Kidney epithelial cell (primary cell): ENCODE measurements at places on chromosomes 7 and 10.
A peak's percentile ranks its signal among the peaks of the same experiment; 100 is the strongest.

GRCh38 chr10:4121502-4122380 lies 336.7 kb upstream of the KLF6 start:
- no peak for DNase-seq

DNA sequence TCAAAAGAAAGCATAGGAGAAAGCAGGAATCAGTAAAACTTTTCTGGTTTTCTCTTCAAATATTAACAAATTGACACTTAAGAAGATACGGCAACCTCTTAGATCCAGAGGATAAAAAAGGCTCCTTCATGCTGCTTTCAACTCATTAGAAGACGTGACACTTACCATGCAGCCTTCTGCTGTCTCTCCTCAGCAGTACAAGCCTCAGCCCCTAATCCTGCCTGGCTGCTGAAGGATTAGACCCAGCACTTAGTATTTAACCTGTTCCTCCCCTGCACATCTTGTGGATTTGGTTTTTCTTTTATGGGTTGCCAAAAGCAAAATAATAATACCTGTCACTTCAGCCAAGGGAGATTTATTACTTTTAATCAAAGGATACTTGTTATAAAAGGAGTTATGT lies 108.4 kb downstream of the LYZL1 start:
- no peak for DNase-seq

DNA sequence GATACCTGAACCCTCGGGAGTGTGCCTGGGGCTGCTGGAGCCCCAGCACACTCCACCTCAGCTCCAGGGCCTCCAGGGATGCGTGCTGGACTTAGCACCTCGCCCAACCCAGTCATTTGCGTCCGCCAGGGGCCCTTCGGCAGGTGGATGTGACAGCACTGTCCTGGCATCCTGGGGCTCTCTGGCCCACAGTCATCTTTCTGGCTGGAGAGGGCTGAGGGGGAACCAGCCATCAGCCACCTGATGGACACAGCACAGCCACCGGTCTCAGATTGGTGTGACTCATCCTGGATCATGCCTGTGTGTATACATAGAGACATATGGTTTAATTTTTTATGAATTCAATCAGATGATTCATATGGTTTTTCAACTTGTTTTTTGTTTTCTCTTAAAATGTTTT lies 11.1 kb downstream of the ZNF775 start:
- no peak for DNase-seq

DNA sequence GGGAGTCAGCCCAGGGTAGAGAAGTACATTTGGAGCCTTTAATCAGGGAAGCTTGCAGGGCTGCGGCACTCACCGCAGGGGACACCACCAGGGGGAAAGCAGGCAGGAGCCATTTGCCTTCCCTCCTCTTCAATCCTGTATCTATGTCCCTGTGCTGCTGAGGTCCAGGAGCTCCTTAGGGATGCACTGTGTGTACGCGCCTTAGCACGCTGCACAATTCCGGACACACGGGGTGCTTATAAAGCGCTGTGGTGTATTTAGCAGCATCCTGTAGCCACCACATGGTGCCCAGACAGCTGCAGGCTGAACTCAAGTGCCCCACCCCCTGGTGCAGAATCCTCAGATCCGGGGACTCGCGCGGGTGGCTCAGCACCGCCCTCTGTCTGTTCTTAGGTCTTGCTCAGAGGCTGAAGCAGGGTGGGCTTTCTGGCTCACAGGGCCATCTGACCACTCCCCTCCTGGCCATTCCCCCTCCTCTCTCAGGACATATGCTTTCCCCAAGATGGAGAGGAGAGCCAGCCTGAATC lies 421.4 kb downstream of the SDK1 start:
- DNase-seq = no peak

DNA sequence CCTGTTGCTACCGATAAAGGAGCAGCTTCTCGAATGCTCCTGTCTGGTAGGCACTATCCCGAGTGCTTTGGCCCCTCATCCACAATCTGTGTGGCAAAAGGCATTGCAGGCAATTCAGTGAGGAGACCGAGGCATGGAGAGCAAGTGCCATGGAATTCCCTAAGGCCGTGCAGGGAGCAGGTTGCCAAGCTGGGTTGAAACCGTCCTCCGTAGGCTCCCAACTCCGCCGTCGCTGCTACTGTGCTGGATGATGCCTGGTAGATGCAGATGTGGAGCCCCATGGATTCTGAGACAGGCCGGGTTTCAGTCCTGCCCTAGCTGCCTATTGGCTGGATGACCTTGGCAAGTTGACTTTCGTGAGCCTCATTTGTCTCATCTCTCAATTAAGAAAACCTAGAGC lies 85.3 kb downstream of the EGFR start:
- no peak for DNase-seq

- no peak for DNase-seq
Measured at GRCh38 chr7:112748381-112748780, 41.8 kb downstream of the TMEM168 start.

GRCh38 chr7:81499262-81500116 lies 270.4 kb downstream of the HGF start:
- peak; percentile 26 for DNase-seq

- no peak for DNase-seq
Measured at GRCh38 chr7:64630496-64630895, 35.4 kb upstream of the ZNF107 start.

GRCh38 chr7:20952916-20953315 lies 166.2 kb upstream of the SP8 start:
- DNase-seq = no peak

- DNase-seq = no peak
Measured at GRCh38 chr7:20331910-20332813, 1.5 kb downstream of the ITGB8 start.

- DNase-seq = no peak
Measured at GRCh38 chr7:26054386-26054785, 97.6 kb upstream of the NFE2L3 start.

- no peak for DNase-seq
Measured at GRCh38 chr10:49280001-49280408, 19.0 kb upstream of the C10orf71 start.

GRCh38 chr7:99326408-99326782 lies 697 bp downstream of the ARPC1A start:
- DNase-seq = no peak

GRCh38 chr7:157041004-157041403 lies 30.5 kb upstream of the MNX1 start:
- DNase-seq = no peak

GRCh38 chr10:113436851-113437250 lies 116.0 kb upstream of the HABP2 start:
- no peak for DNase-seq

DNA sequence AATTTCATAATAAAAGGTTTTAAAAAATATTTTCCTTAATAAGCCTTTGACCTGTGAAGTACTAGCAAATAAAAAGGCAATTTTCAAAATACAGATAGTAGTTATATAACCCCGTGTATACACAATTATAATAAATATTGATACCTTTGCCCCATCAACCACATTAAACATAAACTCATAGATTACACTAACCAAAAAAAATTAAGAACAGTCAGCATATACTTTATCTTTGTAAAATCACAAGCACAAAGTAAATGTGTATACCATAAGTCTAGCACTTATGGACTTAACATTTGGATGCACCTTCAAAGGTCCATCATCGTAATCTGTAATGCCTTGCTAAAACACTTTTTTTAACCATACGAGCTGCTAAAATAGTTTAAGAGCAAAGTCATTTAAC lies 123.4 kb downstream of the SNX13 start:
- DNase-seq = no peak

DNA sequence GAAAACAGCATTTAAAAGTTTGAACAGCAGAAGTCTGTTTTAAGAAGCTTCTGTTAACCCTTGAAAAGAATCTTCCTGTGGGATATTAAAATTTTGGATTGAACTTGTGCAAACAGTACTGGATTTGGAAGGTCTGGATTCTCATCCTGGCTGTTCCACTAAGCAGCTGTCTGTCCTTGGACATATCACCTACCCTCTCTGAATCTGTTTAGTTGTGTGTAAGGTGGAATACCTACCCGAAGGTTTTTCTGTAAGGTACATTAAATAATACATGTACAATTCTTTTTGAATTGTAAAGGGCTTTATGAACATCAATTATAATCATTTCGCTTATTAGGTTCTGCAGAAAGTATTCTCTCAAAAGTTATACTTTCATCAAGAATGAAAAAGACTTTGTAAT lies 2.2 kb downstream of the PDCD4 start:
- no peak for DNase-seq

DNA sequence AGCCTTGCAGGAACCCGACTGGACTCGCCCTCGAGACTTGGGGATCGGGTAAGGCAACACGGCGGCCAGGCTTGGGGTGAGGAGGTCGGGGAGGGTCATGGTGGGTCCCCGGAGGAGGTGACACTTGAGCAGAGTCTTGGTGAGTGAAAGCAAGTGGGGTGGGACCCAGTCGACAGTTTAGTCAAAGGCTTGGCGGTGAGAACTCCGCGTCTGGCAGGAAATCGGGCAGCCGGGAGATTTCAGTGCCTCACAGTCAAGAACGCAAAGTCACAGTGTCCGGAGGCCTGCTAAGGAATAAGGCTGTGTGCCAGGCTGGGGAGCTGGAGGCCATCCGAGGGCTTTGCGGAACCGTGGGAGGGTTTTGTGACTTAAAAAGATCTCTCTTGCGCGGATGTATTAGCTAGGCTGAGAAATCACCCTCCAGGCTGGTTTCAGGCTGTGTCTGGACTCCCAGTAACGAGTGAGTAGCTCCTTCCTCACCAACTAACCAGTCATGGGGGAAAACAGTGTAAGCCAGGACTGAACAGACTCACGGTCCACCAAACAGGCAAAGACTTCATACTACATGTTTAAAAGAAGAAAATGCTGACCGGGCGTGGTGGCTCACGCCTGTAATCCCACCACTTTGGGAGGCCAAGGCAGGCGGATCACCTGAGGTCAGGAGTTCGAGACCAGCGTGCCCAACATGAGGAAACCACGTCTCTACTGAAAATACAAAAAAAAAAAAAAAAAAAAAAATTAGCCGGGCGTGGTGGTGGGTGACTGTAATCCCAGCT lies 613 bp downstream of the AP5Z1 start:
- no peak for DNase-seq

DNA sequence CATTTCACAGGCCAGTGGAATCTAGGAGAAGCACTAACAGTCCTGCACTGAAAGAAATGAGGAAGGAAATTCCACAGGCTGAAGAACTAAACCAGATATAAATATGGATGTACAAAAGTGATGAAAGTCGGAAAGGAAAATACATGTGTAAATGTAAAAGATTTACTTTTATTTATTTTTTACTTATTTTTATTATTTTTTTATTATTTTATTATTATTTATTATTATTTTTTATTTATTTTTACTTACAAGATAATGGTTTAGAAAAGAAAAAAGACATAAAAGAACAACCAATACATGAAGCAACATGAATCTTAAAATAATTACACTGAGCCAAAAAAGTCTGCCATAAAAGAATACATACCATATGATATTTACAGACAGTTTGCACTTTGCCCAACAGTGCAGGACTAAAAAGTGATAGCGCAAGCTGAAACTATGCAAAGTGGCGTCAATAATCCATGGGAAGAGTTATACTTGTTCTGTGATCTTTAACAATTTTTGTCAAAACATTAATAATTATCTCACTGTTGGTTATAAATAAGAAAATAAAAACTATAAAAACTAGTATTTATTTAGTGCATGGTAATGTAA lies 317.8 kb upstream of the MKI67 start:
- no peak for DNase-seq

DNA sequence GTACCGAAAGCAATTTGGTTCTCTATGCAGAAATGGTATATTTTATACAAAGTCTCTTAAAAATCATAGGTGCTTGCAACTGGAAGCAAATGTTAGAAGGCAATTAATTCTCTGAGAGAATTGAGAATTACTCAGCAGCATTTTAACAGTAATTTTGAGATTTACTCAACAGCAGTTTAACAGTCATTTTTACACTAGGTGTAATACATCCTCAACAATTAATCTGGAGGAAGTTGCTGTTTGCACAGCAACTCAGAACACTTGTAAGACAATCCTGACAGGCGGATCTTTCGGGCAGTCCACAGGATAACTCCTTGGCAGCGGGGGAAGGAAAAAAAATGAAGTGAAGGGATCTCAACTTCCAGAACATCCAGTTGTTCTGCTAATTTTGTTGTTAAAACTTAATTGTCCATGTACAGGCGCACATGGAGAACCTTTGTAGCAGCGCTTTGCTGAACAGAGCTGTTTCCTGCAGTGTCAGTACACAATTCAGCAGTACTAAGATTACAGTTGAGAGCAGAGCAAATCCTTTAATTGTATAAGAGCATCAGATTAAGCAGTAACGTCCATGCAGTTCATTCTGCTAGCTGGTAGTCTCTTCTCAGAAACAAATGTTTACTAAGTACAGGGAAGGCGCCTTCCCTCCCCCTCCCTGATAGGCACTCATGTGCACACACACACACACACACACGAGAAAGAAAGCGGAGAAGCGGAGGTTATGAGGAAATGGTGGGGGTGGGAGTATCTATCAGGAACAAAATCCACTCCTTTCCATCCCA lies 43.8 kb downstream of the ENO4 start:
- no peak for DNase-seq
